ENCODE measurements at places on chromosomes 7 and 10.

GRCh38 chr10:28444031-28444430, 88.9 kb upstream of the WAC start:
- no peak for DNase-seq

DNA sequence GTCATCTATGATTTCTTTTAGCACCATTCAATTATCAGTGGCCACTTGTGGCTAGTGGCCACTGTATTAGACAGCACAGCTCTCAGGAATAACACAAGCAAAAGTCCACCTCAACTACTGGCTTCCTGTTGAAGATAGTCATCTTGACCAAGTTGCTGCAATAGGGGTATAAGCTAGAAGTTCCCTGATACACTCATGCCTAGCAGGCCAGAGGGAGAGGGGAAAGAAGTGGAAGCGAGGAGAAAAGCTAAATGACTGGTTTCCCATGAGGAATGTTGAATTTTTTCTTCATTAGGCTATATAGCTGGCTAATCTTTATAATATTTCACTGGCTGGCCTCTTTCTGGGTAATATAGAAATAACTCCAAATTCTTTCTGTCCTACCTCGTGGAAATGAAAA, 327.5 kb upstream of the MEOX2 start:
- no peak for DNase-seq

DNA sequence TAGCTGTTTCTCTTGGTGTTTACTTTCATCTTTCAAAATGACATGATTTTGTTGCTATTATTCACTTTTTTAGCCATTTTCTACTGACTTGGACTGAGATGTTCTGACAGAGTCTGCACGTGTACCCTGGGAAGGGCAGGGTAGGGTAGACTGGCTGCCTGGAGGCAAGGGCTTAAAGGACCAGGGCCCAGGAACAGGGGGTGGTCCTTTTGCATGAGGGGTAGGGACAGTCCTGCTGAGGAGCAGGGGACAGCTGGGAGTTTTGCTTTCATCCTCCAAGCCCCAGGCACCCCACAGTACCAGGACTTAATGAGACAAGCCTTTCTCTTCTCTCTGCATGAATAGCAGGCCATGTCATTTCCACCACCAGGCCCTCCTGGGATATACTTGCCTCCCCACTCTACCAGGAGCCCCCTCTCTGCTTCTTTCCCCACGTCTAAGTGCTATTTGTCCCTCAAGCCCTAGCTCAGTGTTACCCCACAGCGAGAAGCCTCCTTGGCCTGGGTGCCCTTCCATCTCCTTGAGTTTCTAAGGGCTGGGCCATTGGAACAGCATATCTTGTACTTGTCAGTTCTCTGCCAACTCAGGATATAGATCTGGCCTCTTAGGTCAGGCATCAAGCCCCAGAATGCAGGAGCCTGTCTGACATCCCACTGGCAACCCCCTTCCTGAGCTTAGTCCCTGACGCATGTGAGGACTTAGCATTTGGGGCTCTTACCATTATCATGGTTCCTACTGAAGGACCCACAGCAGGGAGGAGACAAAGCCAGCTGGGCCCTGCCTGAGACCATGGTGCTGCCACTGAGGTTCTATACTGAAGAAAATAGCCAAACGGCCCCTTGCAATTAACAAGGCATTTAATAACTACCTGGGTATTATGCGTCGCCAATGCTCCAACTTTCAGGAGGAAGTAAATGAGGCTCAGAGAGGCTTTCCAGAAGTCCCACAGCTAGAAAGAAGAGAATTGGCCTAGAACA, 78.4 kb upstream of the UNC5B start:
- DNase-seq: no peak

DNA sequence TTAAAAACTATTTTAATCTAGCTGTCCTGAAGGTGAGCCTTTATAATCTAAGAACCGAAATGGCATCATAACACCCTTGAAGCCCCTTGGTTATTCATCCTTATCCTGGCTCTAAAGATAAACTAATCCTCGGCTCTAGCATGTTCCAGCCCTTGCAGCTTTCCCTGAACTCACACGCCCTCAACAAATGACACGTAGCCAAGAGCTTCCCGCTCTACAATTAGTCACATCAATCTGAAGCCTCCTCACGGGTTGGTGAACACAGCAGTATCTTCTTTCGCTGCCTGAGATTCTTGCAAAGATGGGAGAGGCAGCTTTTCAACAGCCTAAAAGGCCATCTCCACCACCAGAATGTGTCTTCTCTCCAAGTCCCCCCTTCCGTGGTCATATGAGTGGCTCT, 4.1 kb downstream of the FRMD4A start:
- DNase-seq: no peak

DNA sequence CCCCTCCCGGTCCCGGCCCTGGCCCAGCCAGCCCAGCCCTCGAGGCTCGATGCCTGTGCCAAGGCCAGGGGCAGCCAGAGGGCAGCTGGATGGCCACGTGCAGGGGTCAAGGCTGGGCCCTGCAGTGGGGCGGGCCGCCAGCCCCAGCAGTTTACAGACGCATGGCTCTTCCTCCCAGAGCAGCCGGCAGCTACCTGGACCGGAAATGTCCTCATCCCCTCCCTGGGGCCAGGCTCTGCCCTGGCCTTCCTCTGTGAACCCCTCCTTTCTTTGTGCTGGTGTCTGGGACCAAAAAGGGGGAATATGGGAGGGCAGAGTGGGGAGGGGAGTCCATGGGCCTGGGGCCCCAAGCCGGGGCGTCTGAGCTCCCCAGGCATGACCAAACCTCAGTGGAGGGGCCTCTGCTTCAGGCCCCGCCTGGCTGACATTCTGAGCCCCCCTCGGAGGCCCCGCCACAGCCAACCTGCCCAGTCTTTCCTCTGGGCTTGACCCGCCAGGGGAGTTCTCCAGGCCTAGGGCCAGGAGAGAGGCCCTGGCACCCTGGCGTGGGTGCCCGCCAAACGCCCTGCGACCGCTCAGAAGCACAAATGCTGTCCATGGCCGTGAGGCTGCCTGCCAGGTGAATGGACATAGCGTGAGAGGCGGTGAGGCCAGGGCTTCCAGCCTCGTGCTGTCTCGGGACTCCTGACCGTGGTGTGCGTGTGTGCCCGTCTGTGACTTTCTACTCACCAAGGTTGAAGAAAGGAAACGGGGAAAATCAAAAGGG, 24.7 kb upstream of the AMZ1 start:
- no peak for DNase-seq

All from activated CD4-positive, alpha-beta T cell treated with anti-CD3 and anti-CD28 coated beads for 4 hours (primary cell).